ENCODE measurements at places on chromosomes 7 and 10. TPM values are rescaled to one million over a fixed set of nuclear protein-coding genes. Genes with fewer than 3 reads are reported as not detected.

Gene SP8
- 2.9 TPM for total RNA-seq

Gene MBLAC1
- 2.9 TPM for total RNA-seq

DNA sequence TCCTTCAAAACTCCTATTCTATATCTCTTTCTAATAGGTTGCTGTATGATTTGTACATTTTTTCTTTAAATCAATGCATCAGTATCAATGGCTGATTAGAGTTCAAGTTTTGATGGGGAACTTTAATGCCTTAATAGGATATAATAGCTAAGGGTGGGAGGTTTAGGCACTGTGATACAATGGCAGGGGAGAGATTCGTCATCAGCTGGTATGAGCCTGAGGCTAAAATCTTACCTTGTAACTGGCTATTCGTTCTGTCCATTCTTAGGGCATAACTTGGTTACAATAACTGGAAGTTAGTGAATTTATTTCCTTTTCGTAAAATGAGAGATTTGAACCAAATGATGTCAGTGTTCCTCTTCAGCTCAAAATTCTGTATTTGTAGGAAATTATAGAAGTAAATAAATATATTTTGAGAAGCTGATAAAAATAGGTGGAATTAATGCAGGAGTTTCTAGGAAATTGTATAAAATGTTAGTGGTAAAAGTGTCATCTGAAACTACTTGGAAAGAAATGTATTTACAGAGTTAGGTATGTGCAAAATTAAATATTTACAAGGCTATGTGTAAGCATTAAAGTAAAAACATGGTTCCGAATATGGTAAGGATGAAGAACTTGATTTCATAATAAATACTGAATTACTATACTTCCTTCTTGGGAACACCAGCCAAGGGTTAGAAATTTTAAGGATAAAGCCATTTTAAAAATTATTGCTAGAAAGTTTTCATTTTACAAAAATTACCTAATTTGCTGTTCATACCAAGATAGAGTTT lies 27.5 kb upstream of the NAMPT start:
- DNase-seq = no peak

Gene RHOBTB1
- 11.0 TPM for total RNA-seq

GRCh38 chr7:24365606-24366005 lies 81.6 kb downstream of the NPY start:
- no peak for DNase-seq

DNA sequence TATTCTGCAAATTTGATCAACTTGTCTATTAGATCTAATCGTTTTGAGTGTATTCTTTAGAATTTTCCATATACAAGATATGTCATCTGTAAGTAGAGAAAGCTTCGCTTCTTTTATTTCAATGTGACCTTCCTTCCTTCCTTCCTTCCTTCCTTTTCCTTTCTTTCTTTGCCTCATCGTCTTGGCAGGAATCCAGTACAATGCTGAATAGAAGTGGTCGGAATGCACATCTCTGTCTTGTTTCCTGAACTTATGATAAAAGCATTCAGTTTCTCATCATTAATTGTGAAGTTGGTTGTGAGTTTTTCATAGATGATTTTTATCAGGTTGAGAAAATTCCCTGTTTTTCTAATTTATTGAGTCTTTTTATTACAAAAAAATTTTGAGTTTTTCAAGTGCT lies 300.7 kb upstream of the ZNF32 start:
- DNase-seq = no peak

DNA sequence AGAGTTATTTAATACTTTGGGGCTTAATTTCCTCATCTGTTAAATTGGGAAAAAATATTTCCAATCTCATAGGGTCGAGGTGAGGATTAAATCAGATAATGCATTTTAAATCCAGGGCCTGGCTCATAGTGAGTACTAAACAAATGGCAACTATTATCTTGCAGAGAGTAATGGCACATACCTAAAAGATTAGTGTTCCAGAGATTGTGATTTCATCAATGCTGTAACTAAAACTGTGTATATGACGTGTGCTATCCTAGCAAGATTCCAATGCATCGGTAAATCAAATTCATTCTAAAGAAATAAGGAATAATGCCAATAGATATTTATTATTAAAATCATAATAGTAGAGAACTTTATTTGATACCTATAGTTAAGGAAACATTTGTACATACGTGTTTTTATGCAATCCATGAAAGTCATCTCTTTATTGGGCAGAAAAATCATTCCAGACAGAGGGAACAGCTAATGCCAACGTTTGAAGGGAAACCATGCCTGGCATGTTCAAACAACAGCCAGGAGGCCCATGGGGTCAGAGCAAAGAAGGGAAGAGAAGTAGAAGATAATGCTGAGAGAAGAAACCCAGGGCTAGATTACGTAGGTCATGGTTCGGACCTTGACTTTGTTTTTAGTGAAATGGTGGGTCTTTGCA lies 174.8 kb upstream of the AGR3 start:
- no peak for DNase-seq

Gene DRGX
- not detected for total RNA-seq

DNA sequence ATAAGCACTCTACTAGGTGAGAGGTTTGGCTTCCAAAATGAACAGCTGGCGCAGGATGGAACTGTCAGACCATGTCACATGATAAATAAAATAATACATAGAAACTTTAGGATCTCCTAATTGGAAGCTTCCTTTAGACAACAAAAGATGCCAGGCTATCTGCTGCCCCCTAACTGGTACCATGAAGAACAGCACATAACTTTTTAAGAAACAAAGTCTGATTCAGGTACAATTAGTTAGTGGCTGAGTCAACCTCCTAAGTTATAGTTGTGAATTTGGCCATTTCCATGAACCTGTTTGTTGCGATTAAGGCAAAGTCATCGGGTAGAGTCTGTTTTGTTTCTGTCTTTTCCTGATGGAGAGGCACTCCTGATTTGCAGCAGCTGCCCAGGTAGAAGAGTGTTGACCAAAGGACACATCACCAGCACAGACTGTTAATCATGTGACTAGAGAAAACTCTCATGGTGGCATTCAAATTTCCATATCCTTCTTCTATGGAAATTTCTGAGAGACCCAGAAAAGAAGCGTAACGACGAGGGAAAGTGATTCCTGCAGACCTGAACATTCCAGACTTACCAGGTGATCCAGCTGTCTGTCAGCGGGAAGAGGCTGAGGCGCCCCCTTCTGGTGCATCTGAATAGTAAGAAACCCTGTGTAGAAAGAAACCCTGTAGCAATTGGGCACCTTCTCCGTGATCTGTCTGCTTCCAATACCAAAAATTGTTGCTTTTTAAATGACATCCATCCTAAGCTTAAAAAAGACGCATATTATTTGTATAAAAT lies 8.6 kb upstream of the INHBA start:
- no peak for DNase-seq

Gene SDK1
- 16.7 TPM for total RNA-seq

Gene GPR37
- 0.98 TPM for total RNA-seq

Gene MICU1
- 29.2 TPM for total RNA-seq

DNA sequence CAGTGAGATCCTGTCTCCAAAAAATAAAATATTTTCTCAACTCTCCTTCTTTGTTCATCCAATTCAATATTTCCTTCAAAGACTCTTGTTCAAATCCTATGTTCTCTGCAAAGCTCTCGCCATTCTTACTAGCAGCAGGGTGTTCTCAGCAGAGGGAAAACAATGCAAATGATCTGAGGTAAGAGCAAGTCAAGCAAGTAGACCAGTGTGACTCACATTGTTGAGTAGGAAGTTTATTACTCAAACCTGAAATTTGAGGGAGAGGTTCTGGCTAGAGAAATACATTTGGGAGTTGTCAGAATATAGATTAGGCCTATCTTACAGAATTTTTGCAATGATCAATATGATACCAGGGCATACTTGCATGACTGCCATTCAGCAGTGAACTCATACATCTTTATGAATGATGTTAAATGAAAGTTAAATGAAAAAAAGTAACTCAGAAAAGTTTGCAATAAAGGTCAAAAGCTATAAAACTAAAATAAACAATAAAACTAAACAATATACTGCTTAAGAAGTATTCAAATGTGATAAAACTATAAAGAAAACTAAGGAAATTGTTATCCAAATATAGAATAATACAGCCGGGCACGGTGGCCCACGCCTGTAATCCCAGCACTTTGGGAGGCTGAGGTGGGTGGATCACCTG lies 5.8 kb downstream of the IDE start:
- no peak for DNase-seq

DNA sequence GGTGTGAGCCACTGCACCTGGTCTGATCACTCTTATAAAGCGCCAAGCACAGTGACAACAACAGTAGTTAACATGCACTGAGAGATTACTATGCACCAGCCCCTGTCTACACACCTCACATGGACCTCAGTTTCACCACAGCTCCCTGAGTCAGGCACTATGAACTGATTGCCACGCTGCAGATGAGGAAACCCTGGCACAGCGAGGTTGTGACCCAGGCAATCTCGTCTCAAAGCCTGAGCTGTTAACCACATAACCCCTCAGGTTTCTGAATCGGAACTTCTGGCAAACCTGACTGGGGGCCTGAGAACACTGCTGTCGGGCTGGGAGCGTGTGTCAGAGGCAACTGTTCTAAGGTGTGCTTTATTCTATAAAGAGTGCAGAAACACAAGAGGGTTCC lies 150.8 kb downstream of the RNF216 start:
- DNase-seq = no peak

Gene SYT15B
- total RNA-seq = 17.9 TPM

Gene CDK14
- total RNA-seq = 21.6 TPM

DNA sequence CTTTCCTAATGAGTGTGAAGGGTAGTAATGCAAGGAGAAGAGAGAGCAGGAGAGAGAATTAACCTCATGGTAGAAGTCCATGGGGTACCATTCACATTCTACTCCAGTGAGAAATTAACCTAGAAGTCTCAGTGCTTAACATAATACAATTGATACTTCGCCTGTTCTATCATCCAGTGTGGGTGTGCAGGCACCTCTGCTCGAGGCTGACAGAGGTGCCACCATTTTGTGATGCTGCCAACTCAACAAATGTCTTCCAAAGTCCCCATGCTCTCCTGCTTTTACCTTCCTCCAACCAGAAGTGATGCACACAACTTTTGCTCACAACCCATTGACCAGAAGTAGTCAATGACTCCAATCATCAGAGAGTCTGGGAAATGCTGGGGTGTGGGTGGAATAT lies 118.3 kb upstream of the LAMB4 start:
- DNase-seq = no peak

DNA sequence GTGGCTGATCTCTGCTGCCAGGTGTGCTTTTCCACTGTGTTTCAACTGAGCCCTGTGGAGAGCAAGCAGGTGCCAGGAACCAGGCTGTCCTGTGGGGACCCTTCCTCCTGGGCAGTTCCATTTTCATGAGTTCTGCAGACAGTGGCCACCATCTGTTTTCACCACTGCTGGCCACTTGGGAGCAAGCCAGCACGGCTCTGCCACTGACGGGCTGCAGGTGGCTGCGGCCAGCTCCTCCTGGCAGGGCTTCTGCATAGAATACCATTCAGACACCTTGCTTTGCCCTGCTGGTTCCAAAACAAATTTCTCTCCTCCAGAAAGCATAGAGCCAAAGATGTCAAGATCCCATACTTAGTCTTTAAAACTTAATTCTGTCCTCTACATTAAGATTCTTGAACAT lies 48.3 kb downstream of the LANCL2 start:
- no peak for DNase-seq

DNA sequence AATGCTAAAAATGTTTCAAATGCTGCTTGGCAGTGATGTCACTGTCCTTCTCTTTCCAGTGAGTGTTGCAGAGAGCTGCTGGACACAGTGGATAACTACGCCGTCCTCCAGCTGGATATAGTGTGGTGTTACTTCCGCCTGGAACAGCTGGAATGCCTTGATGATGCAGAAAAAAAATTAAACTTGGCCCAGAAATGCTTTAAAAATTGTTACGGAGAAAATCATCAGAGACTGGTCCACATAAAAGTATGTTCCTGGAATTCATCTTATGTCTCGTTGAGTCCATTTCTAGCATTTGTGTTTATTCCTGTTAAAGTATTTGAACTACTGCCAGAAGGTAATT lies 25.2 kb downstream of the NUB1 start:
- no peak for DNase-seq

Gene RNF148
- total RNA-seq = 1.7 TPM

Gene HABP2
- total RNA-seq = not detected

DNA sequence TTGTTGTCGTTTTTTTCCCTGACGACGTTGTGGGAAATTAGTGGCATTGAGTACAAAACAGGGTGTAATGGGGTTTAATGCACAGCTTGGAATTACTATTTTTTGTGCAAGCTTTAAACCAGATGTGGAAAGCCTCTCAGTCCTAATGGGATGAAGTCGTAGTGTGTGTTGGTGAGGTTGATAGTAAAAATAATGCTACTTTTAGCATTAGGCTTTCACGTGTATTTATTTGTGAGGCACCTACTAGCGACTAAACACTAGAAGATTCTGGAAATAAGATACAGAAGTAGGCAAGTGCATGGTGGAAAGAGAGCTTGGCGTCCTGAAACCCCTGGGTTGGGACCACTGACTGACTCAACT lies 588 bp upstream of the ORC5 start:
- no peak for DNase-seq
